ENCODE measurements at places on chromosomes 2 and 18.

GRCh38 chr18:68972176-68972575, 174.3 kb downstream of the CCDC102B start:
- no peak for DNase-seq

- no peak for DNase-seq
These were observed 51.5 kb downstream of the SMIM21 start for GRCh38 chr18:75376004-75376403.

DNA sequence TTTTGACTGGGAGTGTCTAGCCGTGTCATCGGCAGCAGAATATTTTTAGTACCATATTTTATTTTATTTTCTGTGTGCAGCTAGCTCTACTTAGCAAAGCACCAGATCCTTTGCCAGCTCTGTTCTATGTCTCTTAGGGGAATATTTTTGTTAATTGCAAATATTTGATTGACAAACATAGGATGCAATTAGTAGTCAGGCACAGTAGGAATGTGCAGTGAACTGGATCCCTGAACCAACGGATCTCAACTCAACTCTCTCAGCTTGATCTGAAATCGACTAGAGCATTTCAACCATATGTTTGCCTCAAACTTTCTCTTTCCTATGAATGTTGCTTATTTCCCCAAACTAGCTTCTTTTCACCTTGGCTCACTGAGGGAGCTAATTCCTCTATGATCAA, 998.0 kb upstream of the FANCL start:
- DNase-seq: no peak

DNA sequence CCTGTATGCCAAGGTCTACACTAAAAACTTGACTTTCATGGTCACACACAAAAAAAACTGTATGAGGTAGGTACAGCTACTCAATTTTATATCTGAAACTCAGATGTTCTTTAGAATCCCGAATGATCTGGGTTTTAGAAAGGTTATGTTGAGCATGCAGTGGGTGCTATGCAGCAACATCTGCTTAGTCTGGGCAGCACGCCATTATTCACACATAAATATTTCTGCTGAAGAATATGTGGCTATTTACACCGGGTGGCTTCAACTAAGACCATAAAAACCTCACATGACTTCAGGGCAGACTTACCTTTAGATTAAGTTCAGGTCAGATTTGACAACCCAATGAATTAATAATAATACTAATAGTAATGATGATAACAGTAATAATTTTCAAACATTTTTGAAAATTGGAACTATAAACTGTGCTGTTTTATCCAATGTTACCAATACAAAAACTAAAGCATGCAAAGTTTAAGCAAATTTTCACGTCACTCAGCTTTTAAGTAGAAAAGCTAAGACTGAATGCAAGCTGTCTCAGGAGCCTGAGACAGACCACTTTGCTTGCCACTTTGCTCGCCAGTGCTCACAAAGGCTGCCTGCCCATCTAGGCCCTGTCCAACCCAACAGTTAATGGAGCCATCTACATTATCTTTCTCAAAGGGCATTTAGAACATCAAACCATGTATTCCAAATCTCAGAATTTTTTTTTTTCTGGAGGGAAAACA, 292.0 kb downstream of the CNTNAP5 start:
- no peak for DNase-seq

DNA sequence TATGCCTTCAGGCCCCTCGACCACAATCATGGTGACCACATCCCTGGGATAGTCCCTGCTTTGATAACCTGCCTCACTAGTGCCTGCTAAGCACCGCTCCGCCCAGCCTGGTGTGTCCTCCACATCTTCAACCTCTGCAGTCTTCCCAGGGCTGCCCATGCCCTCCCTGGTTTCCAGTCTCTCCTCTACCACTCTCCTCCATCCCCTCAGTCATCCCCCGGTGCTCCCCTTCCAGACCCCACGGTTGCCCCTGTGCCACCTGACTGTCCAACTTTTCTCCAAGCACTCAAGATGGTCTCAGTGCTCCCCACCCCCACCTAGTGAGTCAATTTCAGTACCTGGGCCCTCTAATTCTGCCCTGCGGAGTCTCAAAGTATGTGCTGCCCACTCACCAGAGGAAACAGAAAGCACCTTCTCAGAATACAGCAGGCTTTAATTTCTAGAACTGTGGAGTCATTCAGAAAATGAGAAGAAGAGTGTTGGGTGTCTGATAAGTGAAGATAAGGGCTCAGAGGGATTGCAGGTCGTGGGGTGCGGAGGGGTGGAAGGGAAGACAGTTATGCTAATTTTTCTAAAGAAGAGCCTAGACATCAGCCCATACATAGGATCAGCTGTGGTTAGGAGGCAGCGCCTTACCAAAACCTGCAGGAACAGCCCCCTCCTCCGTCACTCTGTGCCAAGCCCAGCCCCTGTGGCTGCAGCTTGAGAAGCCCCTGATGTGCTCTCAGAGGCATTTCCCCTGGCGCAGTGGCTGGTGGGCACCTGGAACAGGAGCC, 53.6 kb upstream of the CAB39 start:
- DNase-seq: no peak

GRCh38 chr2:26850000-26850431, 2.1 kb downstream of the DPYSL5 start:
- no peak for DNase-seq

GRCh38 chr2:20040489-20041172, 10.8 kb downstream of the LAPTM4A start:
- DNase-seq: no peak

- DNase-seq: no peak
These were observed 2.3 kb upstream of the ONECUT2 start for GRCh38 chr18:57432751-57433400.

GRCh38 chr2:30733876-30734520, 73.2 kb downstream of the CAPN13 start:
- DNase-seq: no peak

DNA sequence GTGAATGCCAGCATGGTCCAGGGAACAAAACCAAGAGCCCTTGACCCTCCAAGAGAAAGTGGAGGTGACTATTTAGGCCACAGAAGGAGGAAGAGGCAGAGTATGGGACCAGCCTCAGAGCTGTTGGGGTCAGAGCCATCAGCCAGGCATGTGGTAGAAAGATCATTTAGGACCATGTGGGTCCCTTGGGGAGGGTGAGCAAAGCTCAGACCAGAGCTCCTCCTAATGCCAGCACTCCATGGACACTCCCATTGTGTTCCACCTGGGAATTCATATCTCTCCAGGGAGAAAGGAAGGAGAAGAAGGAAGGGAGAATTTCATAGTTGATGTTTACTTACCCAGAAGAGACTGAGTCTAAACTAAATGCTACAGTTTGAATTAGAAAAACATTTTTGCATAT, 73.2 kb downstream of the CYBRD1 start:
- no peak for DNase-seq

GRCh38 chr2:27622921-27623384, 5.9 kb downstream of the CCDC121 start:
- DNase-seq: no peak

- no peak for DNase-seq
These were observed 85.8 kb upstream of the SETBP1 start for GRCh38 chr18:44594799-44595467.

DNA sequence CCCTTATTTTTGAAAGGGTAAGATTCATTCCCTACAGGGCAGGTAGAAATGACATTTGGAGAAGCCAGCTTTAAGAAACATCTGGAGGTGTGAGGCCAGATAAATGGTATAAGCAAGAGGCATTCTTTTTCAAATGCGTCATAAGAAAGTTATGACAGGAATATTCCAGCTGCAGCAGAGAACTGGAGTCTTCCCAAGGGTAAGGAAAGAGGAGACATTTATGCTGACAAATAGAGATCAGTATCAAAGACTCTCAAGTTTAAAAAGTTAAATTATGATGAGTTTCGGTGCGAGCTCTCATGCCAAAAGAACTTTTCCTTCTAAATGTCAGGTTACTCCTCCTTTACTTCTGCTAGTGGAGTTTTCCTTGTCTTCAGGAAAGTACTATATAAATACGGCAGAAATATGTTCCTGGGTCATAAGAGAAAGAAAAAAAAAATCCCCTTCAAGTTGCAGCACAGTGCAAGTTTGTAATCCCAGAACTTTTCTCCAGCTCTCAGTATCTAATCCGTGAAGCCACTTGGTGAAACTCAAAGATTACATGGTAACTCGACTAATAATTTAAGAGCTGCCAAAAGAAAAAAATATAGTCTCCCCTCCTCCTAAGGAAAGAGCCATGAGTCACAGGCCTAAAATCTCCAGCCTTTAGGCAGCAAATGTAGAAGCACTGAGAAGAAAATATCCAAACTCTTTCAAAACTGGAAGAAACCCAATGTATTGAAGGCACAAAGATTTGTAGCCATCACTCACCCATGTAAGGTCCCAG, 428.1 kb downstream of the MEIS1 start:
- no peak for DNase-seq
